Activated CD8-positive, alpha-beta memory T cell treated with anti-CD3 and anti-CD28 coated beads for 1 hour (primary cell): ENCODE measurements at places on chromosomes 3 and 15.

GRCh38 chr15:91862891-91863504 lies 9.5 kb downstream of the SLCO3A1 start:
- DNase-seq, result no peak

GRCh38 chr3:34258271-34258998 lies 460.0 kb downstream of the PDCD6IP start:
- no peak for DNase-seq

- DNase-seq, result no peak
Measured at GRCh38 chr3:22392859-22393258, 641.8 kb upstream of the ZNF385D start.

DNA sequence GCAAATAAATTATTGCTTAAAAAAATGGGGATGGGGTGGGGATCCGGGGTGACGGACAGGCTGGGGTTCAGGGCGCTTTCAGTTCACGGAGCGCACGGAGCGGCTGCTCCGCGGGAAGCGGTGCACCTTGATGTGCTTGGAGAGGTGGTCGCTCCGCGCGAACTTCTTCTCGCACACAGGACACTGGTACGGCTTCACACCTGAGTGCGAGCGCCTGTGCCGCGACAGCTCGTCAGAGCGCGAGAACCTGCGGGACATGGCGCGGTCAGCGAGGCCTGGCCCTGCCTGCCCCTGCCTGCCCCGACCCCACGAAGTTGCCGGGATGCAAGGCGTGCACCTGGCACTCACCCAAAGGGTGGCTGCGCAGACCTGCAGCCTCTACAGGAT lies 13.6 kb downstream of the KLF15 start:
- no peak for DNase-seq

DNA sequence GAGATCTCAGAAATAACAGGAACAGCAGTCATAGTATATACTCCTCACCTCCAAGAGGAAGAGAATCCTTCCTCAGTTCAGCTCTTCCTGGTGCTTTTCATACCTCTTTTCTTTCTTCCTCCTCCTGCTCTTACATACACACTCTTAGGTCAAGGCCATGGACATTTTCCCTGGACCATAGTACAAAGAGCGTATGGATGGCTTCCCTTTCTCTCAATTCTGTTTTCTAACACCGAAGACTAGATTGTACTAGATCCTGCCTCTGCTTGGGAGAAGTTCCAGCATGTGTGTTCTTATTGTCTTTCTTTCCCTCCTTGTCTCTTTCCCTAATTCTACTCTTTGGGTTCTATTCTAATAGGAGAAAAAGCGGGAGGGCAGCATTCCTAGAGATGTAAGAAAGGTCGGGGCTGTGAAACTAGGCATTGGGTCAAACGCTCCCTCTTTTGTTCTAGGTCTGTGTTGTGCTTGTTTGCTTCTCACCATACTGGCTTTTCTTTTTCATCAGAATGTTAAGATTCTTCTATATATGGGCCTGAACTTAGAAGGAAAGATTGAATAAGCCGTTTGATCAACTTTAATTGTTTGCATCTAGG lies 77.4 kb downstream of the VPS8 start:
- no peak for DNase-seq
